ENCODE measurements at places on chromosomes 5 and 9. TPM values are rescaled to one million over a fixed set of nuclear protein-coding genes. Genes with fewer than 3 reads are reported as not detected.
A peak's percentile ranks its signal among the peaks of the same experiment; 100 is the strongest.

CAMK4 gene
- total RNA-seq, result 19.4 TPM

DNA sequence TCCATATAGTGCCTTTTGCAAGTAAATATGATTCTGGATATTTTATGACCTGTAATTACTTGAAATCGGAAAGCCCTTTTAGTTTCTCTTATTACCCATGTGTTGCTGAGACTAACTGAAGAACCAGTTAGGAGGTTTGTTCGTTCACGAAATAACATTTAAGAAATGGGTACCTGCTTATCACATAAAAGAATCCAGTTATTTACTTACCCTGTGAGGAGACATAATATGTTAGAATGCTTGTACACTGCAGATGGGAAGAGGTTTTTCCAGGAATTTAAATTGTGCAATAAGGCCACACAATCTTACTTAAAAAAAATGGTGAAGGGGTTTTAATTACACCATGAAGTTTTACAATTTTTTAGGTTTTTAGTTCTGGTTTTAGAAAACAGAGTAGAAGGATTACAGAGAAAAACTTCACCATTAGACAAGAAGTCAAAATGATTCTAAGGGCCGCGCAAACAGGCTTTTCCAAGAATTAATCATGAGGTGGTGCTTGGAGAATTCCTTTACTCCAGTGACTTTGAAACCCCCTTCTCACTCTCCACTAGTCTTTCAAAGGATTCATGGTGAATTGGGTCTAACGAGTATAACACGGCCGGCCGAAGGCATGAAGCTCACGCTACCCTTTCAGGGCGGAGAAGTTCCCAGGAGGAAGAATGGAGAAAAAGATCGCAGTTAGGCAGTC, 1.1 kb upstream of the PTGER4 start:
- no peak for DNase-seq

GRCh38 chr5:113487781-113488644, at the start of gene MCC:
MCC (minus strand) TSS chr5:113488453.
- DNase-seq, result peak; percentile 83

DNA sequence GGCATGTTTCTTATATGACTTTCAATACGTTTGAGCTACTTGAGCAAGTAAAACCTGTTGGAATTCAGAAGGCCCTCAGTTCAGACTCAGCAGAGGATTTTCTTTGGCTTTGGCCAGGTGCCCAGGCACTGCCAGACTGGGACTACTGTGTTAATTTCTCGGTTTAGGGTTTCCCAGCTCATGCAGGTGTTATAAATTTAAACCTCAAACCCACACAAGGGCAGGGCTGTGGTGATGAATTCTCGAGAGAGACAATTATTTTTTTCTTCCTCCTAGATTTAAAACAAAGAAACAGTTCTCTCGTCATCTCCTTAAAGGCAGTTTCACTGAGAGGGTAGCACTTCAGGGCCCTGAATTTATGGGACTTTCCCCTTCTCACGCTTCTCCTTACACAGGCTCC, 406.0 kb upstream of the PIK3R1 start:
- peak; percentile 64 for DNase-seq

DNA sequence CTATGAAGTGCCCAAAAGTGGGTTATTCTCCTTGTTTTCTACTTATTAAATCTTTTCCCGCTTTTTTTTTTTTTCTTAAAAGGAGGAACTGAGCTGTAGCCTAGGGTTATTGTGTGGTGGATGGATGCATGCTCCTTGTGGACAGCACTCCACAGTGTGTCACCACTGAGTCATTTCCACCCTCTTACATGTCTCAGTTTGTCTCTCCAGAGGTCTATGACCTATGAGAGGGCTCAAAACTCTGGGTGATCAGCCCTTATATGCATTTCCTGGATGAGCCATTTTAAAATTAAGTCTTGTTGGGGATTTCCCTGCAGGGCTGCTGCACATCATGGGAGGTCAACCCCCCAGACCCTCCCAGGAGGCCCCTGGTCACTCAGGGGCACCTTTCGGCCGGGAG, 102.2 kb upstream of the MOCS2 start:
- no peak for DNase-seq

DNA sequence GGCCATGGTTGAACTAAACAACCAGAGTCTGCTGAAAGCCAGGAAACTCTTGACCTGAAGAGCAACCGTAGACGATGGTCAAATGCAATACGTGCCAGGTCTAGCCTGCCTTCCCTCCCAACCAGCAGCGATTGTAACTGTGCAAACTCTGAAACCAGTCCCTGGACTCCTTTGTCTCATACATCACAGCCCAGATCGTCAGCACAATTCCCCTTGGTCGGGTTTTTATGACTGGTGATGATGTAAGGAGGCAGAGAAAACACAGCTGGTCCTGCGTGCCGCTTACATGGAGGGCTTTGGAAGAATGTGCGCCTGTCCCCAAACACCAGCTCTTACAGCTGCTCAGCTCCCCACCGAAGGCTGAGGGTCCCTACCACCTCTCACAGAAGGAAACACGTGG, 24.6 kb downstream of the SMIM23 start:
- no peak for DNase-seq
